ENCODE measurements at places on chromosomes 2 and 18.

DNA sequence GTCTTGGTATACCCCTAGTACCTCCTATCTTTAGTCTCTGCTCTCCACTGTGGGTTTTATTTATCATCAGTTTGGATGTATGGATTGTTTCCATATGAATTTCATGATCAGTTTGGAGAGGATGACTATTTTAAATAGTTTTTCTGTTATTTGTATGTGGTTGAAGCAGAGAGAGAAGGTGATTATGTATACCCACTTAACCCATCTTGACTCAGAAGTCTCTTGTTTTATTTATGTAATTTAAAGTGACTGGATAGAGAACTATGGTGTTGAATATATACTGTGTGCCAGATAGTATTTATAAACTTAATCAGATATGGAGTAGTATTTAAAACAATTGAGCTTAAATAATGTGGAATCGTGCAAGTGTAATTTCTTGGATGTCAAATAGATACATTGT lies 39.9 kb downstream of the SMAD4 start:
- no peak for DNase-seq

- DNase-seq, result no peak
Measured at GRCh38 chr2:79980816-79981215, 323.7 kb downstream of the LRRTM1 start.

DNA sequence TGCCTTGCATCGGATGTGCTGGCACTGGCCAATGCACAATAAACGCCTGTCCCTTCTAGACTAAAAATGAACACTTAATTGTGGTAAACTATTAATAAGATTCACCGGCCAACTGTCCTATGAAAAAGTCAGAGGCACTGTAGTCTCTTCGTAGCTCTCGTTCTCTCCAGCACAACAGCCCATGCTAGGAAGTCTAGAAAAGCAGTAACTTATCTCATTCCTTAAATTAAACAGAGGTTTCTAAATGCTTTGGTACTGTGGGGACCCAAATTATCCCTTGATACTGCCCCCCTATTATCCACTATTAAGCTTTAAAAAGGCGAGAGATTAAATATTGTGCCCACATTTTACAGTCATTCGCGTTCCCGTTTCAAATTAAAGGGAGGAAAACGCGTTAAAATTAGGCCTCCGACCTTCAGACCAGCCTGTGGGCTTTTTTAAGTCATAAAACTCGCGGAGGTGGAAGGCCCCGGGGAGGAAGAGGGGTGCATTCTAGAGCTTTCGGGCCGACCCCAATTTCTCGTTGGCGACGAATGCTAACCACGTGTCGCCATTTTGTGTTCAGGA lies 1.5 kb upstream of the PCBP1 start:
- DNase-seq, result no peak

DNA sequence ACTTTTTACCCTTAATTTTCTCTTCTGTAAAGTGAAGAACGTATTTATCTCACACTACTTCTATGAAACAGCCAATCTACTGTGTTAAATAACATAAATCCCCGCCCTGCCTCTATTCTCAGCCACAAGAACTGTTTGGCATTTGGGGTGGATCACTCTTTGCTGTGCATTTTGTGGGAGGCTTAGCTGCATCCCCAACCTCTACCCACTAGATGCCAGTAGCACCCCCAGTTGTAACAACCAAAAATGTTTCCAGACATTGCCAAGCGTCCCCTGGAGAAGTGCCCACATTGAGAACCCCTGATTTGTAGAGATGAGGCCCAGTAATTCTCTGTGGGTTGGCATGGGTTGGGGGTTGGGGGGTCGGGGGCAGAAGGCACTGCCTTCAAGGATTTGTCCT lies 94.7 kb upstream of the BOD1L2 start:
- DNase-seq, result no peak

All from HuH-7.5 (cell line).